ENCODE measurements at places on chromosomes 5 and 9.

GRCh38 chr9:131416509-131416908 lies 22.6 kb downstream of the PRRC2B start:
- no peak for DNase-seq

GRCh38 chr9:1580215-1580614 lies 434.9 kb upstream of the SMARCA2 start:
- no peak for DNase-seq

DNA sequence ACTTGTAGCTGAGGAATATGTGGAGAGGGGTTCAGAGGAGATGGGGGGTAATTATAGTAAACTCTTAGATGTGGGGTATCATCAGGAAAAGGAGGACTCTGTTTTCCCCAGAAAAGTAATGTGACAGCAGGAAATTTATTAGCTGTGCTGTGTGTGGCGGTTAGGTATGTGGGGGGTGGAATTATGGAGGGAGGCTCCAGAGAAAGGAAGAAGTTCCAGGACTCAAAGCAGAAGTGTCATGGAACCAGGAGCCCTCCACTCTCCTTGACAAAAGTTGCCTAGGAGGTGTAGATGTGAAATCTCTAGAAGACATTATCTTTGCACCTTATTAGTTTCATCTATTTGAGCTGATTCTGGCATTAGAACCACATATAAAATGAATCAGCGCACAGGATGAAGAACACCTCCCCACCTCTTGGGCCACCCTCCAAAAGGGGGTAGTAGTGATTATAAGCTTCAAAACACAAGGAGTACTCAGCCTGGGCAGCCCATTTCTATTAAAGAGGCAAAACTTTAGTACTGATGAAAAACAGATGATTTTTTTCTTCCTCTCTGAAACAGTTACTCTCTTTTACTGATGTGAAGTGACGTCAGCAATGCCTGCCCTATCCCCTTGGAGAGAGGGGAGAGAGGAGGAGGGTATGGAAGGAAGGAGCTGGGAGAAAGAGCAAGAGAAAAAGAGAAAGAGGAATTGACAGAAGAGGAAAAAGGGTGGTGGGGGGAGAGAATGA lies 18.2 kb downstream of the NR2F1 start:
- DNase-seq, result no peak

- DNase-seq, result peak; percentile 65
Measured at GRCh38 chr5:7754997-7755596, 95.8 kb downstream of the CFAP90 start.

DNA sequence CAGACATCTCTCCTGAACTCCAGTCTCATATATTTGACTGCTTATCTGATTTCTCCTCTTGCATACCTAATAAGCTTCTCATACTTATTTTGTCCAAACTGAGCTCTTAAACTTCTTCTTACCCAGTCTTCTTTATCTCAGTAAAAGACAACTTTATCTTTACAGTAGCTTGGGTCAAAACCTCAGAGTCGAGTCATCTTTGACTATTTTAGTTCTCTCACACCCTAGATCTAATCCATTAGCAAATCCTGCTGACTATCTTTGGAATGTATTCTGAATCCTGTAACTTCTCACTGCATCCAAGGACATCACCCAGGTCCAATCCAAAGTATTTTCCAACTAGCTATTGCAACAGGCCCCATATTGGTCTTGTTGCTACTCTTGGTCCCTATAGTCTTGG lies 11.8 kb upstream of the JAK2 start:
- no peak for DNase-seq

DNA sequence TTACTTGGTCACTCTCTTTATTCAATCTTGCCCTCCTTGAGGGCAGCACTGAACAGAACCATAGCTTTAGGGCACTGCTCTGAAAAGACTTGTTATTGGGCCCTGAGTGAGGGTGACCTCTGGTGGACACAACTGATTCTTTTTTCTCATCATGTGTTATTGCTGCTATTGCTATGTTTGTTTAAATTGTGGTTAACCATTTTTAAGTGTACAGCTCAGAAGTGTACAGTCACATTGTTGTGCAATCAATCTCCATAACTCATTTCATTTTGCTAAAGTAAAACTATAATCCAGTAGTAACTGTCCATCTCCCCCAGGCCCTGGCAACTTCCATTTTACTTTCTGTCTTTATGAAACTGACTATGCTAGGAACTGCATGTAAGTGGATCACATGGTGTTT lies 351.1 kb upstream of the RIOK2 start:
- DNase-seq, result no peak

GRCh38 chr5:5716665-5717064 lies 294.2 kb downstream of the ICE1 start:
- no peak for DNase-seq
